ENCODE measurements at places on chromosomes 6 and 20.

DNA sequence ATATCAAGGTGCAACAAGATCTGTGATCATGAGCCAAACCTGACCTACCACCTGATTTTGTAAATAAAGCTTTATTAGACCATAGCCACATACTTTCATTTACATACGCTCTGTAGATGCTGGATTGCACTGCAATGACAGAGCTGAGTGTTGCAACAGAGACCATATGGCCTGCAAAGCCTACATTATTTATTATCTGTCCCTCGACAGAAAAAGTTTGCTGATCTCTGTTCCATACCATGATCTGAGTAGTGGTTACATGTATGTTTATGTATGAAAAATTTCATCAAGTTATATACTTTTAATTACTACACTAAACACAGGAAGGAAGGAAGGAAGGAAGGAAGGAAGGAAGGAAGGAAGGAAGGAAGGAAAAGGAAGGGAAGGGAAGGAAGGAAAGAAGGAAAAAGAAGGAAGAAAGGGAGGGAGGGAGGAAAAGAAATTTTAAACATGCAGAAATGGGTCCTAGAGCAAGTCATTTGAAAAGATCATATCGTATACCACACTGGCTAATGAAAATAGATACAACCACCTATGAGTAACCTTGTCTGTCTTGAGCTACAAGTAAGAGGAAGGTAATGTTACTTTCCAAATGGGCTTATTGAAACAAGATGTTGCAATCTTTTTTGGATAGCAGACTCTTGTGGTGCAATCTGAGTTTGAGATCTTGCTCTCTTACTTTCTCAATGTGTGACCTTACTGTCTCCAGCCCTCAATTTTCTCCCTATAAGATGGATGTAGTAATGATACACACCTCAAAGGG lies 441.0 kb downstream of the KIF16B start:
- no peak for DNase-seq

DNA sequence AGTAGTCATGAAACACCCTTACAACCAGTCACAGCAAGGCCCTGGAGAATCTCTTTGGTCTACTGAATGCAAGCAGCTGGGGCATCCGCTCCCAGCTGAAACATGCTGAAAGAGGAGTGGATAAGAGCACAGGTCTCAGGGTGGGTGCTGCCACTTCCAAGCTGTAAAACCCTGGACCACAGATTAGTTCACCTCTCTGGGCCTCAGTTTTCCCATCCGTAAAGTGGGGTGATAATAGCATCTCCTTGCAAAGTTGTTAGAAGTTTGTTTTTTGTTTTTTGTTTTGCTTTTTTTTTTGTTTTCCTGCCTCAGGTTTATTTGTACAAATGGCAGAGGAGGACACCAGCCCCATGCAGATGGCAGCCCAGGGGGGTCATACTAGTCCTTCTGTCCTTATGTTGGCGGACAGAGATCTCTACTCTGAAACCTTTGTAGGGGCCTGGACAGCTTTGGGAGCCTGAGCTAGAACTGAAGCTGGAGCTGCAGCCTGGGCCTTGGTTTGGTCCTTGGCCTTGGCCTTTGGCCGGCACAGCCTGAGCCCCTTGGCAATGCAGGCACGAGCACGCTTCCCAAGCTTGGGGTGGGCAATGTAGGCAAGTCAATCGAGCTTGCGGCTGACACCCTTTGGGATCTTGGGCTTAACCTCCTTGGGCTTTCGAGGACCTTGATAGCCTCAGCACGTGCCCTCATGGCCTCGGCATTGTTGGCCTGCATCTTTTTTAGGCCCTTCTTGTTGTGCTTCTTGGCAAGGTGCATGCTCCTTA lies 38.2 kb downstream of the MRPL14 start:
- no peak for DNase-seq

- DNase-seq: no peak
Measured at GRCh38 chr6:41645007-41645618, 6.8 kb downstream of the MDFI start.

DNA sequence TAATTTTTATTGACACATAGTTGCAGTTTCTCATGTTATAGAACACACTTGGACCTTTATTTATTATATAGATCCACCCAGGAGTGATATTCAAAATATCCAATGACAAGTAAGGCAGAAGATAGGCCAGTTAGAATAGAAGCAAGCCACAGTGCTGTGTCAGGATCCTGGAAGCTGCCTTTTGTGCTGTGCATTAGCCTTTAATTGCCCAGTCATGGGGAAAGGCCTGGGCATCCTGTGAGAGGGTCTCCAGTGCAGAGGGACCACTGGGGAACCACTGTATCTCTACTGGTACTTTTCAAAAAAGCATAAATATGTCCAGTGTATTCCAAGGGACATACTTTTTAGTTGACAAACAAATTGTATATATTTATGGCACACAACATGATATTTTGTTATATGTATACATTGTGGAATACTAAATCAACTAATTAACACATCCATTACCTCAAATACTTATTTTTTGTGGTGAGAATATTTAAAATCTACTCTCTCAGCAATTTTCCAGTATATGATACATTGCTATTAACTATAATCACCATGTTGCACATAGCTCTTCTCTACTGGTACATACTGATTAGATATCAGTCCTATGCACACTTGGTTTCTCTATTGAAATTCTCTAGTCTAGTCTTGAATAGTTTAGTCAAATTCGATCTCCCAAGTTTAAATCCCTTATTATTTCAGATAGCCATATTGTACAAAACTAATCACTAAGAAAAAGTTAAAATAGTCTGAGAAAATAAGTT lies 59.5 kb downstream of the CDC40 start:
- no peak for DNase-seq

GRCh38 chr6:95803889-95804288 lies 211.9 kb upstream of the FUT9 start:
- no peak for DNase-seq

DNA sequence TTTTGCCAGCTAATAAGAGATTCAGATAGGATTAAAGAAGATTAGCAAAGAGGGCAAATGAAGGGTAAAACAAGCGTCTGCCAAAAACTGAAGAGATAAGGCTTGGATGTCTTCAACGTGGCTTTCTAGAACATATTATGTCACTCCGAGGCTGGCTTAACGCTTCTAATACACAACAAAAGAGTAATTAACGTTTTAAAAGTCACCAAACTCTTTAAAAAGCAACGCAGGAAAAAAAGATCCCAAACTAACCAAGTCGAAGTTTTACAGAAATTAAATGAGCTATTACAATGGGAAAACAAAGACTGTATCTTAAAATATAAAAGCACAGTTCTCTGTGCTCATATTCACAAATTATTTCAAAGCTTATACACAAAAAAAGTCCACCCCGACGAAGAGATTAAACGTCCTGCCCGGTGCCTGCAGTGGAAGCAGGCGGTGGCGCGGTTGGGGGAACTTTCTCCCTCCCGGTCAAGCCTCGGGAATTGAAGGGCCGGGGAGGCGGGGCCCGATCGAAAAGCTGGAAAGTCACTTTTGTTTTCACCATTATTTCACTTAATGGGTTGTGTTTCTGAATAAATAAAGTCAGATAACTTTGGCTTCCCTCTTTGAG lies 1.2 kb downstream of the MAK start:
- no peak for DNase-seq

DNA sequence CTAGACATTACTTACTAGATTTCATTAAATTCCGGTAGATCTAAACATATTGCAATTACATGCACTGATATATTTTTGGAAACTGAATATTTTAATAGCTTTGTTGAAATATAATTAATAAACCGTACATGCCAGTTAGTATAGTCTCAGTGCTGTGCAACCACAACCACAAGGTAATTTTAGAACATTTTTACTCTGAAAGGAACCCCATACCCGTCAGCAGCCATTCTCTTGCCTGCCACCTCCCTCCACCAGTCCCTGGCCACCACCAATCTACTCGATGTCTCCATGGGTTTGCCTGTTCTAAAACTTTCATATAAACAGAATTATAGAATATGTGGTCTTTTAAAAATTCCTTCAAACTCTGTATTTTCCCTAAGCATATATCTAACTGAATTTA lies 293.9 kb downstream of the THBS2 start:
- DNase-seq: no peak

- no peak for DNase-seq
Measured at GRCh38 chr6:53922539-53922981, 127.8 kb downstream of the LRRC1 start.

DNA sequence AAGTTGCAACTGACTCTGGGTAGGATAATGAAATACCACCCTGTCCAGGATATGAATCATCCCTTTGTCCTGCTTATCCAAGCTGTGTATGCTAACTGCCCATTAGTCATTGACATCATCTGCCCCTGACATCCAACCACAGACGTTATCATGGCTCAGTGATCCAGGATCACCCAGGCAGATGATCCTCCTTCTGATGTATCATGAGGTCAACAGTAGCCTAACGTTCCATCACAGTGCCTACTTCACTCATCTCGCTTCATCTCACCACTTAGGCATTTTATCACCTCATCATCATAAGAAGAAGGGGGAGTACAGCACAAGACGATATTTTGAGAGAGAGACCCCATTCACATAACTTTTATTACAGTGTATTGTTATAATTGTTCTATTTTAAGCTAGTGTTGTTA lies 13.4 kb upstream of the BTN3A2 start:
- no peak for DNase-seq

- DNase-seq: no peak
Measured at GRCh38 chr6:170434821-170435155, 118.3 kb downstream of the PSMB1 start.

DNA sequence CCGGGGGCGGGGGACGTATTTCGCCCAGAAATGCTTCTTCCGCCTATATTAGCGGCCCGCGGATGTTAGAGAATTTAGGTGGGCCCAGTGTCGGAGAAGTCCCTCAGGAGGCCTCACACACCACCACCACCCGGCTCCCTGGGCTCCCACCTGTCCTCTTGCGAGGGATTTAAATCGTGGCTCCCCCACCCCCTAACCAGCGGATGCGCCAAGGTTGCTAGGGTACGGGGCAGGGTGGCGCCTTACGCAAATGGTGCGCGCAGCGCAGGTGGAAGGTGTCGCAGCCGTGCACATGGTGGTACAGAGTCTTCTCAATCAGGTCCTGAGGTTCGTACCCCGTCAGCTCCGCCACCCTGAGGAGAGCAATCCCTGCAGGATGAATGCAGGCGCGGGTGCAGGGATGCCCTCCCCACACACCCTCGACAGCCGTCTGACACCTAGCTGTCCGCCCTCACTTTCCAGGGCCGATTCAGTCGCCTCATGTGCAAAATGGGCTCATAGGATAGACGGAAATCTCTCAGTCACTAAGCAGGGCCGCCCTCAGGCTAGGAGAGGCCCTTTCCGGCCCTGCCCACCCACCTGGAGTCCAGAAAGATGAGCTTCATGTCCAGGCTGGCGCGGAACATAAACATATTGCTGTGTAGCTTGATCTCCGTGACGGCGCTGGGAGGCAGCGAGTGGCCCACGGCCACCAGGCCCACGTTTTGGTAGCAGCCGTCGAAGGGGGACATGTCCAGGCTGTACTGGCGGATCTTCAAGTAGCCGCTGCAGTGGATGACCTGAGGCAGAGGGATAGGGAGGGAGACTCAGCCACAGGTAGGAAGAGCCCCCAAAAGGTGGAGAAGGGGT lies 16.6 kb downstream of the SIM1 start:
- no peak for DNase-seq

GRCh38 chr6:90186026-90186425 lies 110.6 kb downstream of the BACH2 start:
- no peak for DNase-seq

DNA sequence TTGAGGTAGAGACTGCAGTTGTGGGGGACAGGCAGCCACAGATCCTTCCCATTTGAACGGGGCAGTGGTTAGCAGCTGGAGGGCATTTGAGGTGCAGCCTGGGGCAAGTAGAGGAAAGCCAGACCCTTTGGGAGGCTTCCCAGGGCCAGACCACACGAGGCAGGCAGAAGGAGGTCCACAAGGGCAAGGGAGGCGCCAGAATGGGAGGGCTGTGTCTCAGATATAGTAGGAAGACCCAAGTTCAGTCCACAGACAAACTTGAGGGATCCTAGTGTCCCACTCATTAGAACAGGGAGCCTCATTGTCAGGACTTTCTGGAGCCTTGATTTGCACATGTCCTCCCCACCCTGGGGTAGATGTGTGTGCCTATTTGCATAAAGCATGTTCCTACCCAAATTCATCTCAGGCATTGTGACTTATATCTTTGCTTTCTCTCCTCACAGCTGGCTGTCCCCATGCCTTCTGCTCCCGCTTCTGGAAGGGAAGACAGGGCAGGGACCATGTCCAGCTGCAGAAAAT lies 166.0 kb downstream of the VEGFA start:
- no peak for DNase-seq

DNA sequence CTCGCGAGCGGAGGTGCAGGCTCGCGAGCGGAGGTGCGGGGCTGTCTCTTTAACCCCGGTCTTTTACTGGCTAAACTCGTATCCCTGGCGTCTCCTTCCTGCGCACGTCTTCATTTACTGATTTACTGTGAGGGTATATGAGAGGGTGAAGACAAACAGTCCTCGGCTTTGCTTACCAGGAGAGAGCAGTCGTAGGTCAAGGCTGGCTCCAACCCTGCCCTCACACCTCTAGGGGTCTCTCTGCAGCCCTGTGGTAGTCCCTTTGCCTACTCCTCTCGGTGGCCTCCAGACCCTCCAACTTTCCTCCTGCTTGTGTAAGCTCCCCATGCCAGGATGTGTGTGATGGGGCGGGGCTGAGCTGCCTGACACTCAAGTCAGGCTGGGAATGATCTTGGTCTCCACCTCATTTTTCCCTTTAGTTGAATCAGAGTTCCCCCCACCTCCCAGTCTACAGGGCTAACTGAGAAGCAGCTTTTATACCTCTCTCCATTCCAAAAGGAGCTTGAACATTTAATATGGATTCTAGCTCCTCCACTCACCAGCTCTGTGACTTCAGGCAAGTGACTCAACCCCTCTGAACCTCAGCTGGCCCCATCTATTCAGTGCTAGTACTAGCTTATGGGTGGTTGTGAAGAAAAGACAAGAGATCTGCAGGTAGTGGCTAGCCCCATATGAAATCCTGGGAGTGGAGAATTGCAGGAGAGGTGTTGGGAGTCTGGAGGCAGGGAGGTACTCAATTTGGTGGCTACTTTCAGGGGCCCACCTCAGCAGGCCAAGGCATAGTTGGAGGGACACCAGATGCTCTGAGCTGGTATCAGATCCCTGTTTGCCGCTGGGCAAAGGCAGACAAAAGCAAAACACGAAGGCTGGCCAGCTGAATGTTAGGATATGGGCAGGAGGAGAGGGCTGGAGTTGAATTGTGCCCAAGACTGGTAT lies 902 bp downstream of the SLC29A1 start:
- DNase-seq: no peak

DNA sequence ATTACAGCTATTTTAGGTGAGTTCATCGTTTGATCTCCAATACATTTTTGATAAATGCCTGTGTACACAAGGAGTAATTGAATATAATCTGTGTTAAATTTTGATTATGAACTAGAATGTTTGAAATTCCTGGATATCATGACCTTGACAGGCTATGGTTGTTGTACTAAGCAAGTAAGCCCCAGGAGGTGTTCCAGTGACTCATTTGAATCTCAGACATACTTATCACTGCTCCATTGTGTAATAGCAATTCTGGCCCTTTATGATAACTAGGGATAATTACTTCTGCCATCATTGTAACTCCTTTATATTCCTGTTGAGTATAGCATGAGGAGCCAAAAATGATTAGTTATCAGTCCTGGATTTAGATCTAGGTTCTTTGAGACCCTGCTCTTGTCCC lies 1424.6 kb upstream of the ADGRB3 start:
- no peak for DNase-seq

GRCh38 chr20:57993716-57994431 lies 234.6 kb downstream of the ANKRD60 start:
- peak; percentile 57 for DNase-seq
